ENCODE measurements at places on chromosomes 6 and 20. TPM values are rescaled to one million over a fixed set of nuclear protein-coding genes. Genes with fewer than 3 reads are reported as not detected.

The VGLL2 gene
- not detected for total RNA-seq

The MAP1LC3A gene
- 5.1 TPM for total RNA-seq

The PRSS16 gene
- not detected for total RNA-seq

The SLC22A2 gene
- not detected for total RNA-seq

The MAP3K4 gene
- 17.2 TPM for total RNA-seq

The CRISP2 gene
- under 0.01 TPM for total RNA-seq

The PDE7B gene
- 2.4 TPM for total RNA-seq

The PAX1 gene
- total RNA-seq: under 0.01 TPM

All from hematopoietic multipotent progenitor cell (in vitro differentiated cells).